Mesothelial cell of epicardium (in vitro differentiated cells): ENCODE measurements at places on chromosomes 6 and 20.

- no peak for DNase-seq
Measured at GRCh38 chr6:158631678-158632537, 12.6 kb downstream of the DYNLT1 start.

GRCh38 chr20:45649312-45649863 is 18.3 kb upstream of the WFDC9 start:
- no peak for DNase-seq

DNA sequence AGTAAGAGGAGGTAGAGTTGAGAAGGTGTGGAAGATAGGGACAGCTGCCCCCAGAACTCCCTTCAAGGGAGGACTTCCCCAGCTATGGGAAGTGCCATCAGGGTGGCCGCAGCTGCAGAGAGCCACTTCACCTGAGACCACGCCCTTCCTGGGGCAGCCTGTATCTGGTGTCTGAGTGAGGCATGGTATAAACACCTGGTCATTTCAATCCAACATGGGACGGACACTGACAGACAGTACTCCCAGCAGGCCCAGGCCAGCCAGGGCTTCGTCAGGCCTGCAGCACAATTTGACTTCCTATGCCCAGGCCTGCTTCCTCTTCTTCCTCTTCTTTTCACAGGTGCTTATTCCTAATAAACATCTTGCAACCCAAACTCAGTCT is 4.5 kb downstream of the SOX12 start:
- DNase-seq = no peak

GRCh38 chr6:18763086-18763485 is 375.9 kb downstream of the RNF144B start:
- DNase-seq = no peak

DNA sequence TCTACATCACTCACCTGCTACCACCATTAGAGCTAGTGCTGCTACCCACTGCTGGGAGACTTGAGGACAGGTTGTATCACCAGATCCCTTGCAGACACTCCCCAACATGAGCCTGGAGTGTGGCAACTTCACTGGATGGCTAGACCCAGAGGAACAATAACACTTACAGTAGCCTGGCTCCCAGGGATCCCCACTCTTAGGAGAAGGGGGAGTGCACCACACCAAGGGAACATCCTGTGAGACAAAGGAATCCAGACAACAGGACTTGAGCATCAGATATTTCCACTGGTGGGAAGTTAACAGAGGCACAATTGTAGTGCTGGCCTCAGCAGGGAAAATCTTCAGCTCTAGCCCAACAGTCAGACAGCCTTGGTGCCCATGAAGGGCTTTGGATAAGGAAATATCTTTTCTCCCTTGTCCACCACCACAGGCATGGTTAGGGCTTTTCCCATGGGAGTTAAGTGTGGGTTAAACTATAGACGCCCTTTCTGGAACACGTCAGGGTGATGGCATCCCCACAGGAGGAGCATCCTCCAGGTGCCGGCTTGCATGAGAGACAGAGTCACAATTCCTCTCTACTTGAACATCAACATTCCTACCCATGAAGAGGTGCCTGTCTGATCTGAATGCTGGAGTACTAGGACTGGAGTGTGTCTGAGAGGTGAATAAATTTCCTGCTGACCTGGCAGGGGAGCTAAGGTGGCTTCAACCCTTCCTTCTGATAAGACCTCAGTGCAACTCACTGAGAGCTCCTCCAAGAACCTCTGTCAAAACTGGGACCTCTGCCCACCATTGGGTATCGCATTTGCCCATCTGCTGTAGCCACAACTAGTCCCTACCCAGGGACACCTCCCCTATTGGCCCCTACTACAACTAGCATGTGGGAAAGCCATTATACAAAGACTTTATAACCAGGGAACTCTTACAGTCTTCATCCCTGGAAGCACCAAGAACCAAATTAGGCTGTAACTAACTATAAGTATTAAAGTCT is 55.4 kb upstream of the SIRPG start:
- no peak for DNase-seq

- DNase-seq = no peak
Measured at GRCh38 chr6:123193298-123193697, 197.3 kb downstream of the CLVS2 start.
